ENCODE measurements at places on chromosomes 5 and 9.

DNA sequence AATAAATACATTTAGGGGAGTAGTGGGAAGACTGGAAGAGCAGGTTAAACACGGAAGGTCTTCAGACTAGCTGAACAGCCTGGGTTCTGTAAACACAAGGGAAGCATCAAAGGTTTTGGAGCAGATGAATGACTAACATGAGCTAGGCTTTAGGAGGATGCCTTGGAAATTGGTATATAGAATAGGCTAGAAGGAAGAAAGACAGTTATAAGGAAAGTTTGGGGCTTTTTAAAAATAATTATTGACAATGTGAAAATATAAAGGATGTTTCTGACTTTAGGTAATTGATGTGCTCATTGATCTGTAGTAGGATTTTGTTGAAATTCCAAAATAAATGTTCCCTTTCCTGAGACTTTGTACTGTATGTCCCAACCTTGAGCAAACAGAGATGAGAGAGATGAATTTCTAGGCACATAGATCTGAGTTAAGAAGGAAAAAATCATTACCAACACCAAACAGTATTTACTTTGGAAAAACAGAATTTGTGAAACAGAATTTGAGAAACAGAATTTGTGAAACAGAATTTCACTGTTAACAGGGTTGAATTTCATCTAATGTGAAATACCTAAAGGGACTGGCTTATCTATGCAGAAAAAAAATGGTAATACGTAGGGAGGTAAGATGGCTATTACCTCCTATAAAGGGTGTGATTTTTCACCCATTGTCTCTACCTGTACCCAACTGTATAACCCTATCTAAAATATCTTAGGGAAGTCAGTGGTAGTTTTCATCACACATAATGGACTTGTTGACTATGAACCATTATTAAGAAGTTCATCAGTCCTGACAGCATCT, 28.8 kb downstream of the SKP2 start:
- no peak for DNase-seq

GRCh38 chr5:137051161-137051560, 448.0 kb downstream of the SPOCK1 start:
- peak; percentile 44 for DNase-seq

- peak; percentile 87 for DNase-seq
Measured at GRCh38 chr5:33310451-33310850, 130.3 kb upstream of the TARS1 start.

DNA sequence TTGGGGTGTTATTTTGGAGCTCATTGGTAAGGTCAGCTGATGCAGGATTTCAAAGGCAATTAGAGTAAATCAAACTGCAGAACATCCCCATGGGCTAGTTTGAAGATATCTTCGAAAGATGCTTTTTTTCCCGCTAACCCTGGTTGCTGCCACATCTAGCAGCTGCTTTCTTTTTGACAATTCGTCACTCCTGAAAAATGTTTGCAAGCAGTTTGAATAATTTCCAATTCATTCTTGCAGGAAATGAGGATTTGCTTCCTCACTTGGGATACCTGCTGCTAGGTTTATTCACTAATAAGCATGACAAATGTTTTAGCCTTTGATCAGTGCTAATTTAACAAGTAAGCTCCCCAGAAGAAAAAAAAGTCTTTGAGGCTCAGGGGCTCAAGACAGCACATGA, 649.6 kb upstream of the RORB start:
- DNase-seq = no peak

GRCh38 chr9:129416821-129417539, 203.9 kb downstream of the C9orf50 start:
- DNase-seq = no peak

- DNase-seq = no peak
Measured at GRCh38 chr5:107284822-107285525, 385.8 kb downstream of the EFNA5 start.

DNA sequence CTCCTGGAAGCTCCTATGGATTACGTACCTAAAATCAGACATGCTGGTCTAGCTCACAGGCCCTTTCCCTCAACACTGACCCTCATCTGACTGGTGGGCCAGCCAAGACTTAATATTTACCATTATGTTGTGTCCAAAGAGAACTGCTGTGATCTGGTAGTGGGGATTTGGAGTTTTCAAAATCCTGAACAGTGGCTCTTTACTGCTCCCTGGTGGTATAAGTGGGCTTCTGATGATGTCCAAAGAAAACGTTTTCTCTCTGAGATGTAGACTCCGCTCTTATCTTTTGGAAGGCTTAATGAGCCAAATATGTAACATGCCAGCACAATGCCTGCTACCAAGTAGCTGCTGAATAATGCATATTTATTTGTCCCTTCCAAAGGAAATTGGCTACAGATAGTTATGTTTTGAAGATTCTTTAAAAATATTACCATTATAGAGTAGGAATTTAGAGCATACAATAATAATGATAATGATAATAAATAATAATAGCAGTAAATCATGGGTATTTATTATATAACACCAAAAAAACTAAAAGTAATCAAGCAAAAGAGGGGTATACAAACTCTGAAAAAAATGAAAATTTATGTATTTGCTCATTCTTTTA, 406.6 kb upstream of the TNC start:
- DNase-seq = peak; percentile 85

- DNase-seq = peak; percentile 93
Measured at GRCh38 chr9:35096035-35096849, at the start of gene PIGO. PIGO (minus strand) TSS chr9:35096591; CDS start chr9:35095565, 1,026 bp downstream.

DNA sequence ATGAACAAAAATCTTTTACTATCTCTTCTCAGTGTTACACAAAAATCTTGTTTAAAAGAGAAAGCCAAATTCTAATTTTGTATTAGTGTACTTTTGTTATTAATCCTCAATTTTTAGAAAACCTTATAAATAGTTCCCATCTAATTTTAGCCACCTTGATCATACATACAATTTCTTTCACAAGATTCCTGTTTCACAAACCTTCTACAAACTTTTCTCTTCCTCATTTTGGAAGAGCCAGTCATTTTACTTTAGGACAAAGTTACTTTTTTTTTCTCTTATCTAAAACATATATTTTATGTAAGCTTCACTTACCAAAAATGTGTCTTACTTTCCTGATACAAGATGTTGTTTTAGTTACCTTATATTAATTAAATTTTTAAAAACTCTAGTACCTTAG, 161.3 kb downstream of the YIPF5 start:
- DNase-seq = no peak

- DNase-seq = no peak
Measured at GRCh38 chr5:121088341-121088740, 624.2 kb downstream of the PRR16 start.

- no peak for DNase-seq
Measured at GRCh38 chr5:11181940-11182339, 420.9 kb upstream of the DAP start.

DNA sequence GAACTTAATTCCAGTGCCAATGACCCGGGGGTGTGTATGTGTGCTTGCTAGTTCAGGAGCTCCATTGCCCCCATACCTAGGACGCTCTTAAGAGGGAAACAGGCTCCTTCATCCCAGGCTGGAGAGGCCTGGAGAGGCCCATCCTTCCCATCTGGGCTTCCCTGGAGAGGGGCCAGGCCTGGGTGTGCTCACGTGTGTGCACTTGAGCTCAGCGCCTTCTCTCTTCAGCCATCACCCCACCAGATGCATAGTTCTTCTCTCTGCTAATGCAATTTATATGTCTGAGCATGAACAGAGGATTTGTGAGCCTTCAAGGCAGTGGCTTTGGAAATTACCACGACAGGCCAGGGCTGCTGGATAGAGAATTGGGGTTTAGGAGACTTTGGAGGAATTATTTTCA, 48.6 kb upstream of the SHB start:
- no peak for DNase-seq

- DNase-seq = peak; percentile 70
Measured at GRCh38 chr5:113204525-113205161, 228.0 kb downstream of the DCP2 start.

GRCh38 chr5:163345216-163345615, 92.2 kb upstream of the CCNG1 start:
- DNase-seq = no peak

DNA sequence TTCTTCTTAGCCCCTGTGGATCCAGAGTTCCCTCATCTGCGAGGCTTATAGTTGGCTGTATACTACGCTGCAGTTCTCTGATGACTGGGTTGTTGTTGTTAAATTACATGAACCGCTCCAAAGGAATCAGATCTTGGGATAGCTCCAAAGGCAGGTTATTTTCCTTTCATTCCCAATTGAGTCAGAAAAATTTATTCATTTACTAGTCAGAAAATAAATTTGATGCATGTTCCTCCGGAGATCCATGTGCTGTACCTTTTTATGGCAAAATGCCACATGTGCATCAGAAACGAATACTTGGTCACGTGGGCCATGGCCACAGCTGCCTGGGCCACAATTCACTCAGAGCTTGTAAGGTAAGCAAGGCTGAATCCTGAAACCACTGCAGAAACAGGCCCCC, 304.0 kb downstream of the NR2F1-AS1 start:
- no peak for DNase-seq

GRCh38 chr5:67066815-67067214, 129.8 kb downstream of the CD180 start:
- DNase-seq = no peak

GRCh38 chr9:77304543-77304942, 127.2 kb downstream of the VPS13A start:
- DNase-seq = no peak

DNA sequence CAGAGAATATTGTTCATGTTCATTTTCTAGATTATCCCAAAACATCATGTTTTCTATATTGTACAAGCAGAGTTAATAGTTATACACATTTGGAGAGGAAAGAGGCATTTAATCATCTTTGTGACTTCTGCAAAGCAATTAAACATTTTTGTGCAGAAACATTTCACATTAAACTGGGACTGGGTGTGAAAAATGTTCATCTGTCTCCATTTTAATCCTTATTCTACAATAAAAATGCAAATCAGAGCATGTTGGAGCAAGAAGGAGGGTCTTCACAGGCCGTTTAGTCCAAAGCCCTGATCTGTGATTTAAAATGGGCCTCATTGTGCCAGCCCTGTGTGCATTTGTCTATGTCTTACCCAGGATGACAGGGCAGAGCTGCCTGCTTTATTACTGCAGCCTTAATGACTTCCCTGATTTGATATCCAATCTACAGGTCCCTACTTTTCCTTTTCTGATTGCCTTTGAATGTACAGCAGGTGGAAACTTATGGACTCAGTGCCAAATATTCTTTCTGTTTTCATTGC, 183.5 kb downstream of the CAVIN4 start:
- DNase-seq = no peak

GRCh38 chr9:123081824-123082223, 48.4 kb downstream of the GPR21 start:
- peak; percentile 80 for DNase-seq

Data from adipocyte (in vitro differentiated cells).